ENCODE measurements at places on chromosomes 11 and 22.

- DNase-seq, result no peak
Observed at GRCh38 chr11:66728693-66729385, at the start of gene SPTBN2. SPTBN2 (minus strand) TSS chr11:66729216; CDS start chr11:66721240, 7,976 bp downstream.

DNA sequence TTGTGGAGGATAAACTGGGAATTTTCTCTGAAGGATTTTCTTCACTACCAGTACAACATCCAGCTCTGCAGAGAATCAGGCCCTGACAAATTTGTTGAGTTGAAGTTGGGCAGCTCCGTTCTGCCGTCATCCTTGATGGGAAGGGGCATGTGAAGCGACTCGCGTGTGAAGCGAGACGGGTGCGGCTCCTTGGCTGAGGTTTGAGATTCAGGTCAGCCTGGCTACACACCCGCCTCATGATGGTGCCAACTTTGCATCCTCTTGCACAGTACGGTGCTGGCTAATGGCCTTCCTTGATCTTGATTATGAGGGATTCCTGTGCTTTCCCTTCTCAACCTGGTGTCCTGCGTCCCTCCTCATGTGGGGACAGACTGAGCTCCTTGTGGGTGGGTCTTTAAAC lies 19.7 kb upstream of the CDC42EP2 start:
- no peak for DNase-seq

- DNase-seq, result no peak
Observed at GRCh38 chr11:66912911-66913310, 45.3 kb downstream of the PC start.

DNA sequence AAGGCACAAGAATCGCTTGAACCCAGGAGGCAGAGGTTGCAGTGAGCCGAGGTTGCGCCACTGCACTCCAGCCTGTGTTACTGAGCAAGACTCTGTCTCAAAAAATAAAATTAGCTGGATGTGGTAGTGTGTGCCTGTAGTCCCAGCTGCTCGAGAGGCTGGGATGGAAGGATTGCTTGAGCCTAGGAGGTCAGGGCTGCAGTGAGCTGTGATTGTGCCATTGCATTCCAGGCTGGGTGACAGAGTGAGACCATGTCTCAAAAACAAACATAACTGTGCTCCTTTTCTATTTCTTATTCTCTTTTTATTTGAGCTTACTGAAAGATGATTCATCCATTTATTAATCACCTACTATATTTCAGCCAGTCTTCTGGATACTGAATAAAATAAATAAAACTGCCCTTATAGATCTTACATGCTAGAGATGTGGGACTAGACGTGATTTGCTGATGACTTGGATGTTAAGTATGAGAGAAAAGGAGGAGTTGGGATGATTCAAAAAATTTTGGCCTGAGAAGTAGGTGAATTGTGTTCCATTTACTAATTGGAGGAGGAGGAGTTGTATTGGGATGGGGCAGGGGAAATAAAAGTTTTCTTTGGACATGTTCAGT lies 18.0 kb downstream of the PAAF1 start:
- peak; percentile 19 for DNase-seq
